ENCODE measurements at places on chromosomes 2 and 18. TPM values are rescaled to one million over a fixed set of nuclear protein-coding genes. Genes with fewer than 3 reads are reported as not detected.

- DNase-seq, result no peak
Measured at GRCh38 chr2:105315314-105315713, 14.2 kb downstream of the TGFBRAP1 start.

Gene NCKAP5
- 6.7 TPM for polyA plus RNA-seq

Gene GAREM1
- 7.5 TPM for polyA plus RNA-seq

Gene CFC1
- not detected for polyA plus RNA-seq

- no peak for DNase-seq
Measured at GRCh38 chr2:126635281-126635680, 20.7 kb upstream of the GYPC start.
